ENCODE measurements at places on chromosomes 7 and 10.

DNA sequence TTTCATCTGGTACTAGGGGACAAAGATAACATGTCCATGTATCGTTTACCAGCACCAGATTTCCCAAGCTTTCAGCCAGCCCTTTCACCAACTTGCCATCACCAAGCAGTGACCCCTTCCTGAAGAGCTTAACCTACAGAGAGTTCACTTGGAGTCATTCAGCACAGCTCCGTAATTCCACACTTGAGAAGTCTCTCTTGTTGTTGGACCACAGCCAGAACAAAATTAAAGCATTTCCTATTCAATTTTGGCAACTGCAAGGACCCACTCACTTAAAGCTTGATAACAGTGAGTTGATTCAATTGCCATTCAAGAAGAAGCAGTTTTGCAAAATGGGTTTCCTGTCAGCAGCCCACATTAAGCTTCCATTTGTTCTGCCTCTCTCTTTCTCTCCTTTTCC is 88.5 kb upstream of the LRRTM3 start:
- no peak for DNase-seq

GRCh38 chr10:3395458-3395861 is 222.9 kb upstream of the PITRM1 start:
- DNase-seq = no peak

- no peak for DNase-seq
Observed at GRCh38 chr10:98533241-98533640, 86.5 kb upstream of the HPS1 start.

DNA sequence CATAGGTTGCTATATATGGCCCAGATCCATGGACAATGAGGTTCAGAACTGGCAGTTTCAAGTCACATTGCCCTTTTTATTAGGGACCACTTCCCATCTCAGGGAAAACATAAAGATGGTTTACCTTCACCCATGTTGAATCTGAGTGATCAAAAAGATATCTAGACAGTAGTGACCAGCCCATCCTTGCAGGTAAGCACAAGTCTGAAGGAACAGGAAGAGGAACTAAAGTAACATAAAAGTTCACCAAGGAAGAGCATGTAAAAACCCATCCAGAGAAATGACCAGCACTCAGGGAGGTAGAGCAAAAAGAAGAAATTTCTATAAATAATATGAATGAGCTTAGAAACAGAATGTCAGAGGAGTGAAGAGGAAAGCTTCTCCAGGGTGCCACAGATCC is 382.5 kb downstream of the PARD3 start:
- DNase-seq = no peak

All from effector memory CD4-positive, alpha-beta T cell (primary cell).